Bronchial epithelial cell (primary cell): ENCODE measurements at places on chromosomes 5 and 9. TPM values are rescaled to one million over a fixed set of nuclear protein-coding genes. Genes with fewer than 3 reads are reported as not detected.
A peak's percentile ranks its signal among the peaks of the same experiment; 100 is the strongest.

The TOR4A gene
- total RNA-seq, result 18.7 and 25.0 TPM in 2 replicates

- no peak for DNase-seq
These were observed 17.6 kb downstream of the MIER3 start for GRCh38 chr5:56934325-56934724.

- peak; percentile 10 for DNase-seq
These were observed 338.3 kb downstream of the RAB3C start for GRCh38 chr5:58921159-58921558.

The NCBP1 gene
- 23.6 and 25.0 TPM in 2 replicates for total RNA-seq

The FBP2 gene
- total RNA-seq, result not detected in 2 replicates

The GABBR2 gene
- not detected in 2 replicates for total RNA-seq

GRCh38 chr9:123922431-123922830 lies 7.5 kb downstream of the DENND1A start:
- no peak for DNase-seq

DNA sequence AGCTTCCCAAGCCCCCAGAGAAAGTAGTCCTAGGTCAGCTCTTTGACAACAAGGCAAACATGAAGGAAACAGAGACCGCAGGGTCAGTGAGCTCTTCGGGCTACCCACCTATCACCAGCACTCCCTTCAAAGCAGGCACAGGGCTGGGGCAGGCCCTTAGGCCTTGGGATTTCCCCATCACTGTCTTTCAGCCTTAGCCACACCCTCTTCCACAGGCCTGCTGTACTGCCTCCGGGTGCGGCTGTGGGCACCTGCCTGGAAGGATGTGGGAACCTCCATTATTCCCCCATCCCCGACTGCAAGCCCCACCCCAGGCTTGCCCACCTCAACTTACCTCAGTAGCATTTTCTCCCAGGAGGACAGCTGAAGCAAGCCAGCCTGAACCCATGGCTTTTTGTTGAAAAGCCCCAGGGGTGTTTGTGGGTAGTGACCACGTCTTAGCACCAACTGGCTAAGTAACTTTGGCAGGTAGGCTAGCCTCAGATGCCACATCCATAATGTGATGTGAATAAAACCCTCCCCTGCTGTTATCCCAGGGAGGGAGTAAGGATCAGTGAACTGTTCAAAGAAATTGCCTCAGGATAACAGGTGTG lies 100.2 kb downstream of the PIK3R1 start:
- DNase-seq, result no peak

The PFDN1 gene
- total RNA-seq, result 34.5 and 38.1 TPM in 2 replicates

DNA sequence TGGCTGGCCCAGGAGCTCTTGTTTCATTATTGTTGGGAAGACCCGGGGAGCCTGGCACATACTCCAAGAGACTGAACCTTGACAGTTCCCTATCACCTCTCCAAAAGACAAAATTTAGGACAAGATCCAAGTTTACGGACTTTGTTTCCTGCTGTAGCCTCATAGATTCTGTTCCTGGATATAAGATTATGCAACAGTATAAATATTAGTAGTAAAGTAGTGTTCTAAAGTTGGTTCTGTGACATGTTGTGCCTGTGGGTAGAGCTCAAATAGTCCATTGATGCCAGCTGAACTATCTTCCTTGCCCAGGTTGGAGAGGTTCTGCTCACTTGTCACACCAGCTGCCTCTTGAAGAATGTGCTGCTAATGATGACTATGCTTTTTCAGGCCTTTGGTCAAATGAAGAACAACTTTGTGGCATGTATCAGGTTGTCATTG lies 430.2 kb downstream of the DMAC1 start:
- DNase-seq, result no peak

The PRSS3 gene
- total RNA-seq, result 69.6 and 95.6 TPM in 2 replicates

DNA sequence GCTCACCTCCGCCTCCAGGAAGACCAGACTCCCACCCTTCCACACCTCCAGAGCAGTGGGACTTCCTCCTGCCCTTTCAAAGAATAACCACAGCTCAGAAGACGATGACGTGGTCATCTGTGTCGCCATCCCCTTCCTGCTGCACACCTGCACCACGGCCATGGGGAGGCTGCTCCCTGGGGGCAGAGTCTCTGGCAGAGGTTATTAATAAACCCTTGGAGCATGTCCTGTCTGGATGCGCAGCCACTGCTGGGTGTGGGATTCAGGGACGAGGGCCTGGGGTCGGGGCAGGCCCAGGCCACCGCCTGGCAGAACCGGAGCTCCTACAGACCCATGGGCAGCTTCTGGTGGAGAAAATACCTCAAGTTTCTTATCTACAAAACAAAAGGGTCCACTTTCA lies 5.0 kb downstream of the PAEP start:
- no peak for DNase-seq

The RECK gene
- 1.3 and 1.4 TPM in 2 replicates for total RNA-seq

DNA sequence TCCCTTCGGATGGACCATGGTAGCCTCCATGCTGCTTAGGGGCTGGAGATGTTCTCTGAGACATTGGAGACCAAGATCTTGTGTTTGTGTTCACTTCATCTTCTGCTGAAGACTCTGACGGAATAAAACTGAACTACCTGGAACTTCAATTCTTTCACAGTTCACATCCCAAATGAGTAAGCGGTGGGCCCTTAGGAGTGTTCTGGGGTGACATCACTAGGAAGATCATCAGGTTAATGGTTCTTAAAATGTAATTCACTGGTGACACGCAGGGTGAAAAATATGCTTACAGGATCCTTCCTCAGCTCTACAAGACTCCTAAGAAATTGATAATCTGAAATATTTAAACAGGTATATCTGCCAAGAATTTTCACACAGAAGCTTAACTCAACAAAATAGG lies 561.5 kb downstream of the SEMA5A start:
- DNase-seq, result no peak

DNA sequence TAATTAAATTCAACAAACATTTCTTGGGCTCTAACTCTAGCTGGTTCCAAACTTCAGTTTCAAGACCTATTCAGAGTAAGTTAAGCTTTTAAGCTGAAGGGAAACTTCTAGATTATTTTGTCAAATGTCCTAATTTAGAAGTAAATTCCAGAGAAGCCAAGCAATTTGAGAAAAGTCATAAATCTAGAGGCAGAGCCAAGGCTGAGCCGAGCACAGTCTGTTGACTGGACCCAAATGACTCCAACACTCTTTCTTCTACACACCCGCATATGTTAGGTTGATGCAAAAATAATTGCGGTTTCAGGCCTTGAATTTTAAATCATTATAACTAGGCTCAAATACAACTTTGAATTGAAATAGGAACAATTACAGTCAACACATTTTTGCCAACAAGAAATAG lies 319.7 kb downstream of the NFIB start:
- DNase-seq, result no peak

DNA sequence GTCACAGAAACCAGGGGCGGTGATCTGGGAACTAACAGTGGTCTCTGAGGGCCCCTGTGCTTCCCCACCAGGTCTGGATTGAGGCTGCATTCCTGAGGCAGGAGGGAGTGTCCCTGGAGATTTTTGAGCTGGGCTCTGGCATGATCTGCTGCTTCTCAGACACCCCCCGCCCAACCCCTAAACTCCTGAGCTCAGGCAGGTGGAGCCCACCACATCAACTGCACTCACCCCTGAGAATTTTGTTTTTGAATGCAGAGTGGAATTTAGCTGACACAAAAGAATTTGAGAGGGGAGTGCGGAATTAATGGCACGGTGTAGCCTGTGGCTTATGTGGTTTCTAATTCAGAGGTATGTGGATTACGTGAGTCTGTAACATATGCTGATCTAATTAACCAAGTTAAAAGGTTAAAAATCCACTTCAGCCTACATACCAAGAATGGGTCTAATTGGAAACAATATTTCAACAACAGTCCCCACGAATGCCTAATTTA lies 23.9 kb upstream of the CTSL start:
- DNase-seq, result no peak

The SETX gene
- 72.1 and 73.9 TPM in 2 replicates for total RNA-seq

DNA sequence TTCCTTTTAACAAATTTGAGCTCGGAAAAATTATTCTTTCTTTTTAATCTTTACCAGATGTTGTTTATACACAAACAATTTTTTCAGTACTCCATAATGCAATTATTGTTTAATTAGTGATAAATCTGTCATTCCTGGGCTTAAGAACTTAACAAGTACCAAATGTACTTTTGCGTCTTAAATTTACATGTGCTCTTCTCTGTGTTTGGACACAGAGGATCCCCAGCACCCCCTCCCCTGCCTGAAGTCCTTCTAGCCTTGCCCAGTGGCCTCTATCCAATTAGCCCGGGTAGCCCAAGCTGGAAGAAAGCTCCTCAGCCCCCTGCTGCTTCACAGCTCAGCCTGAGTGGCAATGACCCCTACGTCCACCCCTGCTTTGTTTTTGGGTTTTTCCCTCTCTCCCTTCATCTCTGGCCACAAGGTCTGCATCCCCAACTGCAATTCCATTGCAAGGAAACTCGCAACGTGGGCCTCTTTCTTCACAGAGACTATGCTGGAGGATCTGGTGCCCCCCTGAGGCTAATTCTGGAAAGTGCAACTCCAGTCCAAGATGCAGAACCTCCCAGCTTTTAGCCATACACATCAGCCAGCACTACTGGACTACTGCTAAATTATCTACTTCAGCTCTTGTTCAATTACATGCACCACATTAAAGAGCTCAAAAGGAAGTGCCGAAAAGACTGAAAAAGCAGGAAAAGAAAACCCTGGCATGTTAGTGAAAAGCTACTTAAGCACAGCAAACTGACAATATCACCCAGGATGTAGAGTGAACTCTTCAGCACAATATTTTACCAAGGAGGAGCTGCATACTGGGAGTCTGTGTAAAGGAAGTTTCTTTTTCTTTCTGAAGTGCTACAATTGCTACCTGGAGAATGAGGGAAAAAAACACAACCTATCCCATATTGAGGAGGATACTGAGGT lies 186.2 kb downstream of the FANCC start:
- DNase-seq, result peak; percentile 56

The N4BP3 gene
- 4.1 and 4.5 TPM in 2 replicates for total RNA-seq

- no peak for DNase-seq
These were observed 64.7 kb upstream of the GRAMD2B start for GRCh38 chr5:126358525-126358924.

- peak; percentile 61 for DNase-seq
These were observed 55.1 kb downstream of the C9orf152 start for GRCh38 chr9:110152704-110153374.
